Omental fat pad (tissue), 4 donors: ENCODE measurements at places on chromosomes 7 and 10. TPM values are rescaled to one million over a fixed set of nuclear protein-coding genes. Genes with fewer than 3 reads are reported as not detected.

The HHEX gene
- 10.8 TPM for total RNA-seq

DNA sequence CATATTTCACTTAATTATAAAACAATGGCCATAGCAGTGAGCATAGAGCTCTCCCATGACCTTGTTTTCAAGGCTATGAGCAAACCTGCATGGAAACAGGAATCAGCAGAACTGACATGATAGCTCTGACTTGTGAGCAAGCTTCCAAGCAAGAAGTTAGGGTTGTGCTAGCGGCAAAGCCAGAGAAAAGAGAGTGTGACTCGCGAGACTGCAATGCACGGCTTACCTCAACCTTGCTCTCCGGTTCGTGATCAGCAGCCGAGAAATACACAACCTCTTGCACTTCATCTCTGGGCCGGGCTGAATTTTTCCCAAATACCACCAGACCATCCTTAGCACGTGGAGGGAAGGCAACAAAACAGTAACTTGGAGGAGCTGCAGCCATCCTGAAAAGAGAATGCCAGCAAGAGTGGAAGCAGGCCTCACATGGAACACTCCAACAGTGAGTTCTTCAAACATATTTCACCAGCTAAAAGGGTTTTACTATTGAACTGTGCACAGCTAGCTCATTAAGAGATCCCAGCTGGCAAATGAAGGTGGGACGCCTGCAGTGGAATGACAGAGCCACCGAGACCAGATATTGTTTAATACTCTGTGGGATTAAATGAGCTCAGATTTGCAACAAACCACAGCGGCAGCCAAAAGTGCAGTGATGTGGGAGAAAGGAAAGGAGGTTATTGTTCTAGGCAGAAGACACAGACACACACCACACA lies 20.8 kb downstream of the SCRN1 start:
- DNase-seq = no peak

DNA sequence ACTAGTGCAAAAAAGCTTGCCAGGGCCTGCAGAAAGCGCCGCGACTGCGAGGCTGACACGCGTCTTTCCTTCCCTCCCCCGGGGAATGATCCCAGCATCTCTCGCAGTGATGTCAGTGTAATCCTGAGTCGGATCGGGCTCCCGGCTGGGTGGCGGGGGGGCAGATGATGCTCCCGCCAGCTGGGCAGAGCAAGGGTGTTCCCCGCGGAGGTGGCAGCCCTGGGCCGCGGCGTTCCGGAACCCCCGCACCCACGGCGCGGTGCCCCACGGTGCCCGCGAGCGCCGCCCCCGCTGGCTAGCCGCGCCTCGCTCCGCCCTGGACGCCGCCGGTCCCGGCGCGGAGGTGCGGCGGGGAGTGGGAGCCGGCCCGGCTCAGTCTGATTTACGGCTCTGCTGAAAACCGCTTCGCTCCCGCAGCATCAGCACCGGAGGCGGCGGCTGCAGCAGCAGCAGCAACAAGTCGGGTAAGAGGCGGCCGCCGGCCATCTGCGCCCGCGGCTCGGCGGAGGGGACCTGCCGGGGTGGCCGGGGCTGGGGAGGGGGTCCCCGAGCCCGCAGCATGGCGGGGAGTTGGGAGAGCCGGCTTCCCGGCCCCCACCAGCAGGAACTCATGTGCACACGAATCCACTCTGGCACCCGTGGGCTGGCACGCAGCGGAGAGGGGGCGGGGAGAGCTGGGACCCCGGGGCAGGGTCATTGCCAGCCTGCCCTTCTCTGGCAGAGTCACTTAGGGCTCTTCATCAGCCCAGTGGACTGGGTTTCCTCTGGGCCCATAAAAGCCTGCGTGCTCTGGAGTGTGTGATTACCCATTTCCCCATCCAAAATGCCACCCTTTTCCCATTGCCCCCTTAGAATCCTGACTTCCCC lies at the start of gene ZNF365:
TSS of gene ZNF365 (plus strand) at position 375 of the 867 bp plus-strand sequence. CDS start 1,825 bp downstream, outside the sequence.
- no peak for DNase-seq

GRCh38 chr10:32379318-32379949 lies 32.5 kb upstream of the EPC1 start:
- no peak for DNase-seq

The FRMD4A gene
- 80.6 TPM for total RNA-seq

DNA sequence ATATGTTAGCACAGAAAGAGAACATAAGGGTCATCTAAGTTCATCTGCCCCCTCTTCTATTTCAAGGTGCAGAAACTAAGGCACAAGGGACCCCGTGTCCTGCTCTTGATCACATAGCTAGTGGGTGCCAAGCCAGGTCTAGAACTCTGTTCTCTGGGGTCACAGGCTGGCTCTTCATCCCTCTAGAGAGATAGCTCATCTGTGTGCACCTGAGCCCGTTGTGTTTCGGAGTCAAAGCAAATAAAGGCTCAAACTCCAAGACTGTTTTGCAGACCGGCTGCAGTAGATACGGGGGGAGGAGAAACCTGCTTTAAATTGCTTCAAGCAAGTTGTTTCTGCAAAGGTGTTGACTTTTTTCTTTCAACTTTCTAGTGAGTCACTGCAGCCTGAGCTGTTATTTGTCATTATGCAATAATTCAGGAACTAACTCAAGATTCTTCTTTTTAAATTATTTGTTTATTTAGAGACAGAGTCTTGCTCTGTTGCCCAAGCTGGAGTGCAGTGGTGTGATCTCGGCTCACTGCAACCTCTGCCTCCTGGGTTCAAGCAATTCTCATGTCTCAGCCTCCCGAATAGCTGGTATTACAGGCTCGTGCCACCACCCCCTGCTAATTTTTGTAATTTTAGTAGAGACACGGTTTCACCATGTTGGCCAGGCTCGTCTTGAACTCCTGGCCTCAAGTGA lies 6.5 kb downstream of the BLVRA start:
- no peak for DNase-seq

- no peak for DNase-seq
Observed at GRCh38 chr7:98836811-98837629, 32.8 kb downstream of the TMEM130 start.

DNA sequence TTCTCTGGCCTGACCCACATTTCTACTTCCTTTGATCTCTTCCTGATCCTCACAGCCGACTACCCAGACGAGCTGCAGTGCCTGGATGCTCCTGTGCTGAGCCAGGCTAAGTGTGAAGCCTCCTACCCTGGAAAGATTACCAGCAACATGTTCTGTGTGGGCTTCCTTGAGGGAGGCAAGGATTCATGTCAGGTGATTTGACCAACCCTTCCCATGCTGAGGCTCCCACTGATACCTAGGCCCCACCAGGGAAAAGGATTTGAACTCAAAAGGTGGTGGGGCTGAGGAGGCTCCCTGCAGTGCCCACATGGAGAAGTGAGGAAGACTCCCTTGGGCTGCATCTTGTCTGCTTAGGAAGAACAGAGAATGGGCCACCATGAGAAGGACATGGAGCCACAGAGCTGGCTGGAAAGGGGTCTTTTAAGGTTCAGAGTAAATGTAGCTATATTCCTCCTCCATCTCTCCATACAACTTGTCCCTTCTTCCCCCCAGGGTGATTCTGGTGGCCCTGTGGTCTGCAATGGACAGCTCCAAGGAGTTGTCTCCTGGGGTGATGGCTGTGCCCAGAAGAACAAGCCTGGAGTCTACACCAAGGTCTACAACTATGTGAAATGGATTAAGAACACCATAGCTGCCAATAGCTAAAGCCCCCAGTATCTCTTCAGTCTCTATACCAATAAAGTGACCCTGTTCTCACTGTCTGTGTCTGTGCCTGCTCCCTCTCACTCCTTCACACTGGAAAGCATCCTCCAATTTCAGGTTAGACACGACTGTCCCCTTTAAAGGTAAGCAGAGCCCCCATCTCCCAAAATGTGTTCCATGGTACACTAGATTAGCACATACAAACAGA lies 3.3 kb downstream of the PRSS1 start:
- DNase-seq = no peak

- no peak for DNase-seq
Observed at GRCh38 chr10:133370030-133370786, 2.9 kb downstream of the ECHS1 start.

DNA sequence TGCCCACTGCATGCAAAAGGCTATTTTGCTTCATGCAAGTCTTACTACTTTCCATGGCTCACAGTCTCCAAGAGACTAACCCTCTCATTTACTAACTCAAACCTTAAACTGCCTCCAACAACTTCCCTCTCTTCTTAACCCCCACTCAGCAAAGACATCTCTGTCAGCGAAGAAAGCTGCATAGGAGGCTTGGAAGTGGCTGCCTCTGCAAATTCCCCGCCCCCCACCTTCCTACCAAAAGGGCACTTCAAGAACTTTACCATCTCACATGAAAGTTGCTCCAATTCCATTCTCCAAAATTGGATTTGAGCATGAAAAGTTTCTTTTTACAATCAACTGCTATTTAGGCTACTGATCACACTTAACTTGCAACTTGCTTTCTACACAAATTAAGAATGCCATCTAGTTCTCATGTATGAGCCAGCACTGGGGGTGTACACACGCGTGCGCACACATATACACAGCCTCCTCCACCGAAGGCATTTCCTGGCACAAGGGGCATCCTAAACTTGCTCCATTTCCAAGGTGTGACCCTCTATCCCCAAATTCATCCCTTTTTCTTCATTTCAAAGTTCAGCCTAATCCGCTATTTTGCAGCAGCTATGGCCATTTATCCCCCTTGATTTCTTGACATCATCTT lies 1.8 kb downstream of the CCDC6 start:
- no peak for DNase-seq

The UPK3BL1 gene
- 24.3 TPM for total RNA-seq

The CCDC201 gene
- total RNA-seq = not detected

The MUC12 gene
- 2.4 TPM for total RNA-seq

- DNase-seq = no peak
Observed at GRCh38 chr10:8325024-8325980, 270.8 kb downstream of the GATA3 start.

The AKR1C8 gene
- 1.5 TPM for total RNA-seq

The HPS6 gene
- total RNA-seq = 14.1 TPM

The PROSER2 gene
- total RNA-seq = 8.2 TPM

DNA sequence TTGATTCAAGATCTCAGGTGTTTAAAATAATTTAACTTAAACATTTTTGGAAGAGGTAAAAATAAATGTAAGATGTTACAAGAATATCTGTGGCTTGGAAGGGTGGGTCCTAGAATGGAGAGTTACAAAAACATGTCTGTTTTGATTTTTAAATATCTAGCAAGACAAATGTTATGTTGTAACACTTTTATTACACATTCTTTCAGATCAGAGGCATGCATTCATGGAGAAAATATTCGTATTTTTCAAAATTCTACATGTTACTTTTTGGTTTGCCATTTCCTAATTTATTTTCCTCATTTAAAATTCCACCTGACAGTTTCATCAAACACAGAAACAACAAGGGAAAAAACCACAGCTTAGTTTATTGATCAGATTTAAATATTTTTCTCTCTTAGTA lies 10.0 kb downstream of the WBP1L start:
- DNase-seq = no peak

DNA sequence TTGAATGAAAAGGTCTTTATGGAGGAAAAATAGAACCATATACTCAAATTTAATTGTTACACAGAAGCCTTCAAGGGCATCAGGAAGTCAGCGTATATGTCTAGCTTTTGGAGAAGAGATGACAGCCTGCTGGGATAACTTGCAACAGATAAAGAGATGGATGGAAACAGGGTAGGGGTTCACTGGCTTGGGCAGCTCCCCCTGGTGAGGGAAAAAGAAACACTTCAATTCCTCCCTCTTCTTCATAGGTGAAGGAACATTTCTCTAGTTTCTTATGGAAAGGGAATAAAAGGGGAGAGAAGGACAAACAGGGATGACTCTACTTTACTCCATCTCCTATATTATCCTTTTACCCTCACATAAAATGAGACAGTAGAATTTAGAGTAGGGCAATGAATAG lies 635.7 kb downstream of the PHTF2 start:
- no peak for DNase-seq
